ENCODE measurements at places on chromosomes 7 and 10.

DNA sequence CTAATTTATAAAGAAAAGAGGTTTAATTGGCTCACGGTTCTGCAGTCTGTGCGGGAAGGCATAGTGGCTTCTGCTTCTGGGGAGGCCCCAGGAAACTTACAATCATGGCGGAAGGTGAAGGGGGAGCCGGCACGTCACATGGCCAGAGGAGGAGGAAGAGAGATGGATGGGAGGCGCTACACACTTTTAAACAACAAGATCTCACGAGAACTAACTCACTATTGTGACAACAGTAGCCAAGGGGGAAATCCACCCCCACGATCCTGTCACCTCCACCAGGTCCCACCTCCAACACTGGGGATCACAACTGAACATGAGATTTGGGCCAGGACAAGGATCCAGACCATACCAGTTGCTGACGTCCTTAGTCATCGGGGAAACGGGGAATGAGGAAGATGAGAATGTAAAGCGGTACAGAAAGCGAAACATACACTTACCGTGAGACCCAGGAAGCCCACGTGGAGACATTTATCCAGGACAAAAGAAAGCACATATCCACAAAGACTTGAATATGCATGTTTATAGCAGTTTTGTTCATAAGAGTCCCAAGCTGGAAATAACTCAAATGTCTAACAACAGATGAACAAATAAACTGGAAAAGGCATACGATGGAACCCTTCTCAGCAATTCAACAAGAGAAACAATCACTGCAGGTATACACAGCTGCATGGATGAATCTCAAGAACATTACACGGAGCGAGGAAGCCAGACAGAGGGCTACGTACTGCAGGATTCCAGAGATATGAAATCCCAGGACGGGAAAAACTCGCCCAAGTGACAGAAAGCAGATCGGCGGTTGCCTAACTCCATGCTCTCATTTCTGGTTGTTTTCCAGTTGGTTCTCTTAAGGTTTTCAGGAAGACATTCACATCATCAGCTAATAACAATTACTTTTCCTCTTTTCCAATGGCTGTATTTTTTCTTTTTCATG lies 26.2 kb upstream of the INPP5A start:
- DNase-seq = no peak

DNA sequence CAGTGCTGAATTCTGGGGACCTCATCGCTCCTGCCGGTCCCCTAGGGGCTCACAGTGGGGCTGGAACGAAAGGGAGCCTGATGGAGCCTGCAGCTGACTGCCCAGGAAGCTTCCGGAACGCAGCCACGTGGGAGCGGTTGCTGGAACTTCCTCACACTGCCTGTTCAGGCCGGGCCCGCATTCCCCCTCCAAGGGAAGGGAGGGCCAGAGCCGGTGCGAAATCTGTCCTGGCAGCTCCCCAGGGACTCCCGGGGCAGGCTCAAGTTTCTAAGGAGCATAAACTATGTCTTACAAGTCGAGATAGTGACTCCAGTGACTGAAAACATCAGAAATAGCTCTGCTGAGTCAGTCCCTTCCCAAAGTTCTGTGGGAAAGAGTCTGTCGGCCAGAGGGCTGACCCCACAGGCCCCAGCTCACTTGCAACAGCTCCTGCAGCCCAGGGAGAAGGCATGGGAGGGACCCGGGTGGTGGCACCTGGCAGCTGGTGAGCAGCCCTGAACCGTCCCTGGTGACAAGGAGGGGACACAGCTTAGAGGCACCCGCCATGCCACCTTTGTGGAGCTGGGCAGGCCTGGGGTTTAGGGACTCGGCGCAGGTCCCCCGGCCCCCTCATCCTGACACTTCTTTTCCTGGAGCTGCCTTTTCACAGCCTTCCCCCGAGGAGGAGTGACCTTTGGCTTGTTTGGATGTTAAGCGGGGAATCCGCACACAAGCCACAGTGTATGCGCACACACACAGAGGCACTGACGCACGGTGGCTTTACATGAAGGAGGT lies 47.6 kb downstream of the PDGFA start:
- peak; percentile 60 for DNase-seq

- no peak for DNase-seq
These were observed 625.1 kb downstream of the DNAJB6 start for GRCh38 chr7:157961731-157962457.

- no peak for DNase-seq
These were observed 15.4 kb downstream of the SEMA3E start for GRCh38 chr7:83633516-83633915.

DNA sequence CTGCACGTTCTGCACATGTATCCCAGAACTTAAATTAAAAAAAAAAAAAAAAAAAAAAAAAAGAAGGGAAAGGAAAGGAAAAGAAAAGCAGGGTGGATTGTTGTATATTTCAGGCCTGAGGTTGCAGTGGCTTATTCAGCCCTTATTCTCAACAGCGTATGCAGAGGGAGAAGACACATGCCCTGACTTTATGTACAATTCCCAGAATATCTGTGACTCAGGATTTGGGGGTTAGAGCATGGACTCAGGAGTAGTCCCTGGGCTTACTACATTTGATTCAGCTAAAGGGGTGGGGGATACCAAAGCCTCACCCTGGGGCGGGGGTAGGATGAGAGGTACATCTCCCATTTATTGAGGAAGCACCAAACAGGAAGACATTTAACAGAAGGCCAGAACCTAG lies 137.4 kb downstream of the MYOF start:
- DNase-seq = no peak

DNA sequence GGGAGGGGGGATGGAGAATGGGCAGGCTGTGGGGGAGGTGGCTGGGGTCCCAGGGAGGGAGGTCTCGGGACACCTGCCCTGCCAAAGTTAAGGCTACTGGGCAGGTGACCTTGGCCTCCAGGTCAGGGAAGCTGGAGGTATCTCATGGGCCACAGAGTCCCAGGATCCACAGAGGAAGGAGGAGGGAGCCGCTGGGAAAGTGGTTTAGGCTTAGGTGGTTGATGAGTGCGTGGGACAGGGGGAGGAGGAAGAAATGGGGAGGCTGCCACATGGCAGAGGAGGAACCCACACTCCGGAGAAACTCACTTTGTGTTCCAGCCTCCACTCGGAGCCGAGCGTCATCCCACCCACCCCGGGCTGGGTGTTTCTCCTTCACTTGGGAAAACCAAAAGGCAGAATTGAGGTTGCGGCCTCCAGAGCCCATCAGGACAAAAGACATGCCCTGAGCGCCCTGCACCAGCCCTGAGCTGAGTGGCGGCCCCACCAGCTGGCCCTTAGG lies 46.1 kb downstream of the ASB13 start:
- no peak for DNase-seq
